IMR-90 (cell line): ENCODE measurements at places on chromosomes 13 and 19.

DNA sequence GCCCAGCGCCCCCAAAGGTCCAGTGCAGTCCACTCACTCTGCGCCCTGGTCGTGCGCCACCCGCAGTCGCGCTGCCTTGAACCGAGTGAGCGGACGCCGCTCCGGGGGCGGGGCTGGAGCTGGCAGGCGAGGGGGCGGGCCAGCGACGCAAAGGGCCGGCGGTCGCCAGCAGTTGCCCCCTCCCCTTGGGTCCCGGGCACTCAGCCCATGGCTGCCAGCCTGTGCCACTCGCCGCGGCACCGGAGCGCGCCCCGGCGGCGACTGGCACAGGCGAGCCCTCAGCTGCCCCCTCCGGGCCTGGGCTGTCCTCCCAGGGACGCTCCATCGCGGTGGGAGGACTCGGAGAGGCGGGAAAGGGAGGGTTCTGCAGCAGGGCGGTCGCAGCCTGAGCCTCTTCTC lies at the start of gene S1PR5:
Gene S1PR5 (minus strand): TSS at position 87 of the 399 bp plus-strand sequence. CDS start 2,436 bp downstream, outside the sequence.
- no peak within 1 kb of the TSS for H3K27ac ChIP-seq
- peaks cover 4% of the 10 kb centered on the region for H3K4me1 ChIP-seq
- DNase-seq, result no peak
- H3K36me3 ChIP-seq, result no peaks in the 10 kb centered on the region
- peaks cover 55% of the 10 kb centered on the region for H3K27me3 ChIP-seq

DNA sequence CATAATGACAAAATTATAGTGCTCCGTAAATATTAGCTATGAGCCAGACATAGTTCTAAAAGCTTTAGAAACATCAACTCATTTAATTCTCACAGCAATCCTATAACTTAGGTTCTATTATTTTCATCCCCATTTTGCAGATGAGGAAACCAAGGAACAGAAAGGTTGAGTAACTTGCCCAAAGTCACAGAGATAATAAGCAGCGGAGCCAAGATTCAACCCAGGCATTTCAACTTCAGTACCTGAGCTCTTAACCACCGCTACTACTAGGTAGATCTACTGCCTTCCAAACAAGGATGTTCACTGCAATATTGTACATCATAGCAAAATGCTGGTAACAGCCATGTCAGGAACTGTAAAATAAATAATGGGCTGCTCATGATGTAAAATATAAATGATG lies 39.9 kb downstream of the ELF1 start:
- H3K4me3 ChIP-seq, result no peak overlapping the region
- peaks cover 5% of the 10 kb centered on the region; the same call in 1 of the 2 replicates for H3K36me3 ChIP-seq
- no peak for DNase-seq
- no peaks in the 10 kb centered on the region for H3K27me3 ChIP-seq
- H3K4me1 ChIP-seq, result peaks cover 2% of the 10 kb centered on the region; the same call in 1 of the 2 replicates

DNA sequence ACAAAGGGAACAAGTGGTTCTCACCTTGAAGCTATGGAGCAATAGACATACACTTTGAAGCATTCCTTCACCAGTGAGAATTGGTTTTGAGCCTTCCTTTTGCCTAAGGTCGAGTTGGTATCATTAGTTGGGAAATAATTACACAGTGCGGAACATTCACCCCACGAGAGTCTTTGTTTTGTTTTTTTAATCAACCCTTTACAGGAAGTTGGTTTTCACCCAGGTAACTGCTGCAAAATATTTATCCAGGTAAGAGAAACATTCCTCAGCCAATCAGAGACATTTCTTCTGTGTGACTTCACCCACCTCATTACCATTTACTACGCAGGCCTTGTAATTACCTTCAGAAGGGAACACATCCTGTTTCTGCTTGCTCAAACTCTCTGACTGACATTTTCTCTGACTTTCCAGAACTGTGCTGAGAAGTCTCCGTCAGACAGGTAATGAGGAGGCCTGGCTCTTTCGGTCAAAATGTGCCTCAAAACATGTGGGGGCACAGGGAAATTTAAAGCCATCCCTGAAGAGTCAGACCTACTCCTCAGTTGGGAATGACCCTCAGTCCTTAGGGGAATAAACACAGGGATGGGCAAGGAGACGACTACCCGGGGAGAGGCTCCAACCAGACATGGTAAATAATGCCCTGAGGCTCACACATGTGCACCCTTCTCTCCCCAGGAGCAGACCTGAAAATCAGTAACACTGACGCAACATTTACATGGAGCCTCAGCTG lies 22.7 kb upstream of the SERP2 start:
- DNase-seq, result no peak
- H3K4me1 ChIP-seq, result no peaks in the 10 kb centered on the region; the same call in 1 of the 2 replicates
- no peaks in the 10 kb centered on the region for H3K27me3 ChIP-seq

GRCh38 chr19:4208385-4209094 lies 20.8 kb upstream of the EBI3 start:
- H3K27ac ChIP-seq, result no peak overlapping the region
- no peak overlapping the region for H3K4me3 ChIP-seq
- no peaks in the 10 kb centered on the region for H3K4me1 ChIP-seq

DNA sequence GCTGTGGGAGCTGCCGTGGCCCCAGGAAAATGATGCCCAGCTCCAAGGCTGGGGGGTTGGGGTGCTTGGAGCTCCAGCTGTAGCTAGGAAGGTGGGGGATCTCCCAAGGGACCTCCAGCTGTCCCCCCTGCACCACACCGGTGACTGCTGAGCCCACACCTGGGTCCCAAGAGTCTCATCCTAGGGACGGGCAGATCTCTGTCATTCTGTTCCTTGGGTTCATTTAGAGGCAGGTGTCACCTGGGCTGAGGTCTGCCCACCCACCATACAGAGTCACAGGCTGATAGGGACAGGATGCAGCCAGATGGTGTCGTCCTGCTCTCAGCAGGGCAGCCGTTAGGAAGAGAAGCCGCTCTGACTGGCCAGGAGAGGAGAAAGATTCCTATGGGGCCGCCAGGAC lies 5.3 kb downstream of the F2RL3 start:
- DNase-seq, result no peak
- H3K36me3 ChIP-seq, result no peaks in the 10 kb centered on the region
- peaks cover 8% of the 10 kb centered on the region; the same call in 1 of the 2 replicates for H3K27me3 ChIP-seq
- H3K4me1 ChIP-seq, result no peaks in the 10 kb centered on the region

DNA sequence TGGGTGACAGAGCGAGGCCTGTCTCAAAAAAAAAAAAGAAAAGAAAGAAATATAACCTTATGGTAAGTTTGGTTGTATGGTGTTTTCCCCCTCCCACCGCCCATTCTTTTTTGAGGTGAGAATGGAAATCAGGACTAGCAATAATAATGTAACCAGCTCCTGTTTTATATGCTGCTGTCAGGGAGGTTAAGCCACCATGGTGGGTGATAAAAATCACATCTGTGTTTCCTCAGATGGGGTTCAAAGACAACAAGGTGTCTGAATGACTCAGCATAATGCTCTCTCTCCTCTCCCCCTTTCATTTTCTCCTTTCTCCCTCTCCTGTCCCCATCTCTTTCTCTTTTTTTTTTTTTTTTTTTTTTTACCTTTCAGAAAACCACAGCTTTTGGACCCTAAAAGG lies 28.3 kb upstream of the GARRE1 start:
- H3K27ac ChIP-seq, result peak overlapping the region; percentile 40; the same call in 1 of the 2 replicates
- no peak for DNase-seq
- peaks cover 57% of the 10 kb centered on the region for H3K36me3 ChIP-seq
- peaks cover 17% of the 10 kb centered on the region for H3K4me1 ChIP-seq
- H3K27me3 ChIP-seq, result no peaks in the 10 kb centered on the region

DNA sequence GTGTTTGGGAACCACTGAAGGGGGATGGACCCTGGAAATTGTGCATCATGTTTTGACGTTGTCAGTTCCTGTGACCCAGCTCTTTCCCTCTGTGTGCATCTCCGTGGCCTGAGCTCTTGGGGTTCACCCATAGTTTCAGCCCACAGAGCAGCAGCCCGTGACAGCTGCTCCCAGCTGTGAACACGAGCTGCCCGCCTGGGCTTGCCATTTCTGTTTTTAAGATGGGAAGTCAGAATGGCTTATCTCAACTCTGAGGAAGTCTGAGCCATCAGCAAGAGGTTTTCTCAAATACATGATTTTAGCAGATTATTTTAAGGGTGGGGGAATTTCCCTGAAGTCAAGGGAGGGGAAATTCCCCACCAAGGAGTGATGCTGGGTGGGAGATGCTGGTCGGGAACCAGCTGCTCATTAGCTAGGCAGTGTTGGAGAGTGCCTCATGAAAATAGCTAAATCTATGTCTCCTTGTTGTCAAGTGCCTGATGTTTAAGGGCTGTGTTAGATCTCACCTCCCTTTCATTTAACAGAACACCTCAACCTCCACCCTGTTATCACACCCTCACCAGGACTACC lies 34.8 kb upstream of the C1QTNF9 start:
- H3K27me3 ChIP-seq, result no peaks in the 10 kb centered on the region
- H3K4me1 ChIP-seq, result peaks cover 18% of the 10 kb centered on the region
- peak; percentile 59 for DNase-seq
- no peaks in the 10 kb centered on the region for H3K36me3 ChIP-seq
- peak overlapping the region; percentile 33; the same call in 1 of the 2 replicates for H3K27ac ChIP-seq
- no peak overlapping the region for H3K4me3 ChIP-seq

GRCh38 chr13:84491952-84492351 lies 609.7 kb upstream of the SLITRK1 start:
- H3K4me1 ChIP-seq, result no peaks in the 10 kb centered on the region

- no peak for DNase-seq
- H3K27me3 ChIP-seq, result no peaks in the 10 kb centered on the region
- no peak overlapping the region for H3K4me3 ChIP-seq
- H3K36me3 ChIP-seq, result no peaks in the 10 kb centered on the region
These were observed 783.3 kb upstream of the ATXN8OS start for GRCh38 chr13:69324090-69324886.

DNA sequence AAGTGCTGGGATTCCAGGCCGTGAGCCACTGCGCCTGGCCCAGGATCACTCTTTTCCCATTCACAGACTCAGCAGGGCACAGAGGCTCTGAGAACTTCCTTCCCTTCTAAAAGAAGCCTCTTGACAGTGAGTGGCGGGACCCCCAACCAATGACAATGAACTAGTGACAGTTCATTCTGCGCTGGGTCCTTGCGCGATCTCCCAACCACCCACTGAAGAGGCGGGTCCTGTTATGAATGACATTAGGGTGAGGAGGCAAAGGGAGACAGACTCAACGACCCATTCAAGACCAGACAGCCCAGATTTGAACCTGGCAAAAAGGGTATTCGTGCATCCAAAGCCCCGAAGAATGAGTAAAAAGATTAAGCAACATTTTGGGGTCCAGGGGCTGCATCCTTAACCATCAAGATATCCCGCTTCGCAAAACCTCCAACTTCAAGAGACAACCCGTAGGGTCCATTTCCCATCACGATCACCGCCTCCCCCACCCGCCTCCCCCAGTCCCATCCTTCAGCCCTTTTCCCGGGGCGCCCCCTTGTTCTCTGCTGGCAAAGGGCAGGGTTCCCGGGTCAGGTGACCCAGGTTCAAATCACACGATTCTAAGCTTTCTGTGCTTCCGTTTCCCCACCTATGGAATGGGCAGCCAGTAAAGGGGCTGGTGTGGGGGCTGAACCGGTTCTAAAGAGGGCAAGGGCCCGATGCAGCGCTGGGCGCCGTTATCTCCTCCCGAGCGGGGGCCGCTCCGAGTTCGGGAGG lies 719 bp downstream of the SUGP2 start:
- peak; percentile 95 for DNase-seq
- H3K36me3 ChIP-seq, result peaks cover 13% of the 10 kb centered on the region
- H3K4me3 ChIP-seq, result peak overlapping the region; percentile 70
- H3K27ac ChIP-seq, result peak overlapping the region; percentile 74

- H3K36me3 ChIP-seq, result no peaks in the 10 kb centered on the region
- no peaks in the 10 kb centered on the region for H3K27me3 ChIP-seq
- no peaks in the 10 kb centered on the region for H3K4me1 ChIP-seq
- no peak for DNase-seq
These were observed 23.3 kb downstream of the UFM1 start for GRCh38 chr13:38372820-38373383.

- H3K4me3 ChIP-seq, result no peak overlapping the region
- no peak overlapping the region for H3K27ac ChIP-seq
- DNase-seq, result peak; percentile 85
These were observed 253.8 kb downstream of the DLEU7 start for GRCh38 chr13:50589651-50590054.

- H3K36me3 ChIP-seq, result no peaks in the 10 kb centered on the region
- no peak overlapping the region for H3K4me3 ChIP-seq
- DNase-seq, result no peak
These were observed 139.6 kb upstream of the HTR2A start for GRCh38 chr13:47036294-47037008.
